ENCODE measurements at places on chromosomes 6 and 20.
A peak's percentile ranks its signal among the peaks of the same experiment; 100 is the strongest.

DNA sequence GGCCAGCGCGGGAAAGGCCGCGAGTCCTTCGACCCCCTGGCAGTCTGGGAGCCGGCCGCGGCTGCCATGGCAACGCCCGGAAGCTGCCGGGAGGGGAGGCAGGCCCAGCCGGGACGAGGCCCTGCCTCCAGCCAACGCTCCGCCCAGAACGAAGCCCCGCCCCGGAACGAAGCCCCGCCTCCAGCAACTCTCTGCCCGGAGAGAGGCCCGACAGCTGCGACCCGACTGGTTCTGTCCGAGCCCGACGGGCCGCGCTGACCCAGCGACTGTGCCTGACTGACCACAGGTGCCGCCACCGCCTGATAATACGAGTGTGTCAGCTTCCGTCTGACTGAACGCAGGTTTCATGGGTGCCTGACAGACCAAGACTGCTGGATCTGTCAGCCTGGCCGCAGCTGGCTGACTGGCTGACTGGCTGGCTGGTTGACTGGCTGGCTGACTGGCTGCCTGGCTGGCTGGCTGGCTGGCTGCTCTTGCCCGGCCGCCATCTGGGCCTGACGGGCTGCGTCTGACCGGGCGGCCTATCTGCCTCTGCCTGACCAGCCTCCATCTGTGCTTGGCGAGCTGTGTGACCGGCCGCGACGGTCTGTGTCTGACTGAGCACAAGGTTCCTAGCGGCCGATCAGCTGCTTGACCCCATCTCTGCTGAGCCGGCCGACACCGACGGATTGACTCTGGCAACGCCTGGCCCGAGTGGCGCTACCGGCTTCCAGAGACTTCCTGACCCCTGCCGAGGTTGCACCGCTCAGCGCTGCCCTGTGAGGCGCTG lies 89.7 kb upstream of the EPB41L1 start:
- DNase-seq = peak; percentile 94

DNA sequence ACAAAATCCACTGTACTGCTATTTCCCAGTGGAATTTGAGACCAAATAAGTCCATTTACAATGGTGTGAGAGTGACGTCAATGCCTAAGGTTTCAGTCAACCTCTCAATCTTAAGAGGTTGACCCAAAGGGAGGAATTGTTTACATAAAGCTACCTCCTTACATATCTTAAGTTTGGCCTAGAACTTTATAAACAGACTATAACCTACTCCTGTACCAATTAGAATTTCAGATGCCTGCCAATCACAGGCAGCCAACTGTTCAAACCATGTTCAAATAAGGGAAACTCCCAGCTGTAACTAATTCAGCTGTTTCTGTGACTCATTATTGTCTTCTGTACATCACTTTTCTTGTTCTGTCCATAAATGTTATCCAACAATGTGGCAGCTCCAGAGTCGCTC lies 14.5 kb downstream of the LGSN start:
- no peak for DNase-seq

- no peak for DNase-seq
These were observed 2.0 kb downstream of the TREM2 start for GRCh38 chr6:41160933-41161332.

DNA sequence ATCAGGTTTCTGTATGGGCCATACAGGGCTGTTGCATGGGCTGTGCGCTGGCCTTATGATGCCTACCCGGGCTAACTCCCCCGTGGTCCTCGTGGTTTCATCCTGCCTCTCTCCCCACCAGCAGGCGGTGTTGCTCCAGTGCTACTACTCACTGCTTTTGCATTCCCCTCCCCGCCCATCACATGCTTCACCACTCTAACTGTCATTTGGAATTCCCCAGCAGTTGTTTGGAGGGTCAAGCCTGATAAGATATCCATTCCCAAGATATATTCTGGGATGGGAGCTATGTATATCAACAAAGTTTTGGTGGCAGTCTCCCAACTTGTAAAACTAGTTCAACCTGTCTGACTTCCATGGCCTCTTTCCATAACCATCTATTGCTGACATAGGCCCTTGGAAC lies 233.2 kb upstream of the SOX4 start:
- DNase-seq = no peak

GRCh38 chr20:34066476-34067090 lies 45.5 kb downstream of the EIF2S2 start:
- DNase-seq = no peak

DNA sequence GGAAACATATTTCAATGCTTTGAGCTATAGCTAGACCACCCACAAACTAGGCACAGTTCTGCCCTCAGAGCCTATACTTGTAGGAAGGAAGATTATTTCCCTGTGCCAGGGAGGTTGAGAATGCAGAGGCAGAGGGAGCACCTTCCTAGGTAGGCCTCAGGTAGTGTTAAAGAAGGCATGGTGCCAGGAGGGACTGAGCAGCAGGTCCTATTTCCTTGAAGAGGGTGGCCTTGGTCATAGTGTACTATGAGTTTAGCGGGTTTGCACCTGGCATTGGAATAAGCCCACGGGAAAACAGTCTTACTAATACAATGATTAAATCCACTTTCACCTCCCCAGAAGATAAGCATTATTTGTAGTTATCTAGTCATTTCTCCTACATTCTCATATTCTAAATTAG lies 375.4 kb downstream of the CDKAL1 start:
- DNase-seq = no peak

DNA sequence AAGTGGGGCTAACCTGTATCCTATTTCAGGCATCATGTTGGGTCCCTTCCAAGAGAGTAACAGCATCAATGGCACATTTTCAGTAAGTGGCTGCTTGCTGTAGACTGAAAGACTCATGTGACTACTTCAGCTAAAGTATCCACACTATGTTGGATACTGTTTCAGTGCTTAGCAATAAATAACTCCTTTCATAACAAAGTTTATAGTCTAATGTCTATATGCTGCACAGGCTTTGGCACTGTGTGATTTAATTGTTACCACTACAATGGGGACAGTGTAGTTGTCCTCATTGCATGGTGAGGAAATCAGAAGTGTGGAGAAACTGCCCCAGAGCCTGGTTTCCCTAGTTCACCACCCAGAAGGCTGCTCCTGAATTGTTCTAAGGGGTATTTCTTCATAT lies 318.0 kb upstream of the PTCHD4 start:
- no peak for DNase-seq

GRCh38 chr6:135397172-135397952 lies 100.2 kb downstream of the AHI1 start:
- no peak for DNase-seq

- DNase-seq = no peak
These were observed 72.9 kb upstream of the AGPAT4 start for GRCh38 chr6:161346717-161347116.

DNA sequence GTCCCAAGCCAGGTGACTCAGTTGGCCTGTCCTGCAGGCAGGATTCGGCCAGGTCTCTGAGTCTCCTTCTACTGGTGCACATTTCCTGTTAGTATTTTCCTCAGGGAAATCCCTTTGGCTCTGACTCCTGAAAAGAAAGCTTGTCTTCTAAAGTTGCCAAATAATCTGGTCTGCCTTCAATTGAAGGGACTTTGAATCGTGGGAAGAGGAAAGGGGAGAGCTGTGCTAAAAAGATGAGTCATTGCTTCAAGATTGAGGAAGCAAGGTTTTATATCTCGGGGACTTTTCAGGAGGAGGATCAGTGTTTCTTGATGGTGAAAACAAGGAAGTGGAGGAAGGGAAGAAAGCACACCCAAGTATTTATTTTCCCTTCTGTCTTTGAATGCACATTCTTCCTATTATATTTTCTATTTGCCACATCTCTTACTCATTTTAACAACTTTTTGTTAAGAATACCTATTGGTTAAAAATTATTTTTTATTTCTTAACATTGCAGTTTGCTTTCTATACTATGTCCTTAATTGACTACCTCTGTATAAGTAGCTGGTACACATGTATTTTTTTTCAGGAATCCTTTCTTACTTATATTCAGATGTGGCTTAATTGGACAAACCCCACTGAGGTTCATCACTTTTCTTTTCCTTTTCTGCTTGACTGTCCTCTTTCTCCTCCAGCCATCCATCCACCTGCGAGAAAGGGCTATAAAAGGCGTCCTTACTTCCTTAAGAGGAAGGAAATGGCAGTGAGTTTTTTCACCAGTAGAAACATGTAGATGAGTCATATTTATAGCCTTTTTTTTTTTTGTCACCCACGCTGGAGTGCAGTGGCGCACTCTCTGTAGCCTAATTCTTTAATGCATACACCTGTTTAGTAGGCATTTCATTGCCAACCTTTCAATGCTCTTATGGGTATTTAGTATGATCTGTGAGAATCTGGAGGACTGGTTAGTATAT lies 15.0 kb upstream of the IFNGR1 start:
- peak; percentile 47 for DNase-seq

DNA sequence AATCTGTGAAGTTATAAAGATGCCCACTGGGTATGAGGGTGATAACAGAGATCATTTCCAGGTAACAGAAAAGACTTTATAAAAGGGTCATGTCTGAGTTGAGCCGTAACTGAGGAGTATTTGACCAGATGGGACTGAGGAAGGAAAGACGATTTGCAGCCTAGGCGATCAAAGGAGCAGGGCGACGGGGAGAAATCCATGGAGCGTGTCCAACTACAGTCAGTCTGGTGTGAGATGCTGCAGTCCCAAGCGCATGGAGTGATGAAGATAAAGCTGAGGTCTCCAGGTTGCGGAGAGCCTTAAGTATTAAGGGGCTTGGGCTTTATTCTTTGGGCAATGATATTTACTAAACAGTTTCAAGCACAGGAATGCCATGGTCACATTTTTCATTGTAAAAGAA lies 166.7 kb downstream of the PRKN start:
- DNase-seq = no peak

Measured in CD4-positive, alpha-beta T cell treated with Interleukin-21 for 1 hour (primary cell).